ENCODE measurements at places on chromosomes 4 and X.

DNA sequence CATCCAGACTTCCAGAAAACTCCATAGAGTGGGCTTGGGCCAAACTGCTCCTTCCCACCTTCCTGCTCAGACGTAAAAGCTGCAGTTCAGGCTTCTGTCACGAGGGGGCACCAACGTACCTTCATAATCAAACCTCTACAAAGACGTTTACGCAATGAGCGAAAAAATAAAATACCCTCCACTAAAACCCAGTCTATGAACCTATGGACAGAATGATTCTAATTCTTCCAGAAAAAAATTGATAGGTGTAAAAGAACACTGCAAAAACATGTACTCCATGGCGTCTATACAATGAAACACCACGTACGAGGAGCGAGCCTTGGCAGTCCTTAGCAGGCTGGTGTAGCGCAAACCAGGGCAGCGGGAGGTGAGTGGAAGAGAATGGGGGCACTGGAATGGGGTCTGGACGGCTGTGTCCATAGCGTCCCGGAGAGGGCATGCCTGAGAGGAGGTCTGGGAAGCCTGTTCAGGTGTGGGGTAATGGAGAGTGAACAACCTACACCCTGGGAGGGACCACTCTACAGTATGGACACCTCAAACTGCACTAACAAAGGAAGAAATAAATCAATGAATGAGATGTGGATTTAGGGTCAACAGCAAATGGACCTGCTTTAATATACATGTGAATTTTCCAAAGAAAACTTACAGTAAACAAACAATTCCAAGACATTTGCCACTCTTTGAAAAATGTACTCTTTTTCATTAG lies 14.4 kb upstream of the RAB40A start:
- DNase-seq = peak; percentile 47

DNA sequence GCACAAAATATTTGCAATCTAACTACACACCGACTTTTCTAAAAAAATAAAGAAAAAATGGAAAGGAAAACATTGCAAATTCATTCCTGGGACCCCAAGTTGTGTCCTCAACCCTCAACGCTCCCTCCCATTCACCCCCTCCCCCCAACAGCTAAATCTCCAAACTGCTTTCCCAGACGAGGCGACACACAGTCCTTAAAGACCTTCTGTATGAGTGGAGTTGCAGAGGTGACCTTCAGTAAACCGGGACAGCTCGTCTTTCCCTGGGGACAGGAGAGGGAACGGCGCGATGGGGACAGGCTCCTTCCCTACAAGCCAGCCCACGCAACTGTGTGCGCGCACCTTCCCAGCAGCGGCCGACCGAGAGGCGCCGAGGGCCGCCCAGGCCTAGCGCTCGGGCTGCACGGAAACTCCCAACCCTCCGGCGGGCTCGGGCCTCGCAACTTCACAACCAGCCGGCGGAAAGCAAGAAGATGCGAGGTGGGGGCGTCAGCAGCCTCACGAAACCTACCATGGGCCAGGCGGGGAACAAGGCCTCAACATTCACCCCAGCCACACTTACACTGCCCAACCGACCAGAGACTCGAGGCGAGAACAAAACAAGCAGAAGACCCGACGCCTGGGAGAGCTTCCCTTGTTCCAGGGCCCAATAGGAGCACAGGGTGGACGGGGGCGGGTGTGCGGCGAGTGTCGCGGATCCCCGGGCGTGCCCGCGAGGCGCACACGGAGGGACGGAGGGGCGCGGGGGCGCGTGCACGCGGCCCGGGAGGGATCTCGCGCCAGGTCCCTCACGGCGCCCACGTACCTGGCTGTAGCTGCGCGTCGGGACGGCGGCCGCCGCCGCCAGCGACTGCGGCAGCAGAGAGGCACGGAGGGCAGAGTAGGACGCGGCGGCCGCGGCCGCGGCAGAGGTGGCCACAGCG lies 763 bp downstream of the GRSF1 start:
- DNase-seq = peak; percentile 68

- DNase-seq = no peak
Measured at GRCh38 chr4:8919651-8920288, 48.1 kb upstream of the HMX1 start.

- DNase-seq = no peak
Measured at GRCh38 chr4:112978691-112979472, 70.6 kb upstream of the ANK2 start.

GRCh38 chr4:88078579-88078978 lies 71.1 kb downstream of the PKD2 start:
- no peak for DNase-seq

DNA sequence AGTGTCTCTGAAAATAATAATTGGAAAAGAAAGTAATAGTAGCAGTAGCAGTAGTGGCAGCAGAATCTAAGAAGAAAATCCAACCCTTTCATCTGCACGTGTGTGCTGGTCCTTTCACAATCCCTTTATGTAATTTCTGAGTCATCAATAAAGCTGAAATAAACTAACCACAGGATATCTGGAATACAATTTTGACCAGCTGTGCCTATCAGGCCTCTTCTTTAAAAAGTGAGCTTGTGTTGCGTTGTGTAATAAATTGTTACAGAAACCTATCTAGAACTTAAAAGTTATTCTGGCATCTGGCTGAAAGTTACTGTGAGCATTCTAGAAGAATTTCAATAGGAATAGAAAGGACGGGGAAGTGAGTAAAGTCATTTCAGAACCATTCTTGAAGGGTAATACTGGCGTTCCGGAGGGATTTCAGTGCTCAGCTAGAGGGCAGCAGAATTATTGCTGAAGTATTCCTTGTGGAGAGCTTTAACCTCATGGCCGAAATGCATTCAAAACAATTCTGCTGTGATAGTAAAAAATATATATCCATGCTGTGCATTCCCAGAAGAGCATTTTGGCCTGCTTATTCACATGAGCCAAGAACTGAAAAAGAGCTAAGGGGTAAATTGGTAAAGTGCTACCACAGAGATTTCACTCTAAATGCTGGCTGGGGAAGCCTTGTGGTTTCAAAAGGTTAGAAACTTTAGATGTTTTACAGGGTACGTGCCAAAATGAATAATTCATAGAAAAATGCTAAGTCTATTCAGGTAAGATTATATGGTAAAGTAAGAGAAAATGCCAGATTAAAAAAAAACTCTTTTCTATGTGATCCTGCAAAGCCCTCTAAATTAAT lies 260.6 kb downstream of the NKX6-1 start:
- no peak for DNase-seq

DNA sequence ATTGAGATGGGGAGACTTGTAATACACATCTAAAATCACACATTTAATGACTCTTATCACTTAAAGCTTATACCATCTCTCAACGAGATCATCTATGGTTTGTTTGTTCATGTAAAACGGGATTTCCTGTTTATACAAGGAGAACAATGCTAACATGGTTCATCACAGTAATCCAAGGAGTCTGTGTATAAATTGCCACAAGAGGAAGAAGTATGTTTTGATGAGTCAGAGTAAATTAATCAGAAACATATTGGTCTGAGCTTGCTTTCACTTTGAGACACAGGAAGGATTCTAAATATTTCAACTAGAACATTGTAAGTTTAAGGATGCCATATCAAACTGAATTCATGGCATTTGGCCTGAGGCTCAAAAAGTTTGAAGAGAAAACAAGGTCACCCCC lies 594.1 kb downstream of the GLUD2 start:
- no peak for DNase-seq

GRCh38 chr4:156295676-156296195 lies 342.1 kb upstream of the CTSO start:
- DNase-seq = no peak

DNA sequence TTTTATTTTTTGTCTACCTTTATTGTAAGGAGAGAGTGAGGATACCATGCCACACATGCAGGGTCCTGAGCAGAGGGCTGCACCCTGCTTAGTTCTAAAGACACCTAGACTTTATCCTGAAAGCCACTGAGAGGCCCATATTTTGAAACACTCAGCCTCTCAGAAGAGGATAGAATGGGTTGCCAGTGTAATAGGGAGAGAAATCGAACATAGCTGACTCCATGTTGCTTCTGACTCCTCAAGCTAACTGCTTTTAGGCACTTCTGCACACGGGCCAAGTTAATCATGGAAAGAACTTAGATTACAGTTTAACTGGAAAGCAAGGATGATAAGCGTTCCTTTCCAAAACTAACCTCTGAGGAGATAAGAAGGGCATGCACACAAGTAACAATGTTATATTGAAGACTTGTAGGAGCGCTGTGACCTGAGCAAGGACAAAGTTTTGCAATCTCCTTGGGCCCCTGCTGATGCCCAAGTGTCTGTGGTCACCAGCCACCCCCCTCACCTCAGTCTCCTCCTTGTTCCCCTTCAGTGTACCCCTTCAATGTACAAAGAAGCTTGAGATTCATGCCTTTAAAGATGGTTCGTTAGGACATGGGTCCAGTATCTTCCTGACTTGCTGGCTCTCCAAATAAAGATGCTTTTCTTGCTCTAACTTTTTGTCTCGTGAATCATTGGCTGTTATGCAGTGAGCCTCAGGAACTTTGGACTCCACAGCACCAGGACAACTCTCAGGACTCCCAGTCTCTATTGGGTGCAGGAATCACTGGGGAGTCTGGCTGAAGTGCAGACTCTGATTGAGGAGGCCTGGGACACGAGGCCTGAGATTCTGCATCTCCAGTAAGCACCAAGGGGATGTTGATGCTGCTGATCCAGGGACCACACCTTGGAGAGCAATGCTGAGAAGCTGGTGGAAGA lies 25.4 kb upstream of the CD99 start:
- no peak for DNase-seq

DNA sequence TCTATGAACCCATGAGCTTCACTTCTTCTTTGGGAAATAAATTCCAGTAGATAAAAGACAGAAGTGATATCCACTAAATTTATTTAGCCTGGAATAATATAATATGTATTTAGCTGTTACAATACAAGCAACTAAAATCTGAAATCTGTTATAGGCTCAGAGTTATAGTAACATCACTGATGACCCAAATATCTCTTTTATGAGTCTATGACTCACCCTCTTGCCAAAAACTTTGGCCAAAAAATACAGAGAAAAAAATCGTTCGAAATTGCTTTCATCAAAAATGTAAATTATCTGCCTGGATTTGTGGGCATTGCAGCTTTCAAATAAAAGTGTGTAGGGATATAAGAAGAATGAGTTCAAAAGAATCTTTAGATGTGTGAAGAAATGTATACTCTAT lies 89.4 kb upstream of the DKK2 start:
- no peak for DNase-seq

GRCh38 chr4:25908491-25908901 lies 5.5 kb upstream of the SMIM20 start:
- no peak for DNase-seq

GRCh38 chr4:89119836-89120235 lies 8.5 kb downstream of the TIGD2 start:
- no peak for DNase-seq

DNA sequence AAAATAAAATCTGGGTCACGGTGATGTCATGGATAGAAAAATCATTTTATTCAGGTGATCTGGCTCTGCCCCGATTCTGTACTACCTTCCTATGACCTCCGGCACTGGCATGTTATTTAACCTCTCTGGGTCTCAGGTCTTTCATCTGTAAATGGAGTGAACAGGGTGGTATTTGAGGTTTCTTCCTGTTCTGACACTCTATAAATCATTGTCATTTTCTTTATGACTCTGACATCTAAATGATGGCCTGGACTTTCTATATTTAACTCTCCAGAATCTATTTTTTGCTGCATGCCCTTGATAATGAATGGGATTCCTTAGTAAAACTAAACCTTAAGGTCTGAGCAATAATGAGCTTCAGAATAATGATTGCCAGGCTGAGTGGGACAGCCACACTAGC lies 422.0 kb upstream of the CNKSR2 start:
- no peak for DNase-seq

DNA sequence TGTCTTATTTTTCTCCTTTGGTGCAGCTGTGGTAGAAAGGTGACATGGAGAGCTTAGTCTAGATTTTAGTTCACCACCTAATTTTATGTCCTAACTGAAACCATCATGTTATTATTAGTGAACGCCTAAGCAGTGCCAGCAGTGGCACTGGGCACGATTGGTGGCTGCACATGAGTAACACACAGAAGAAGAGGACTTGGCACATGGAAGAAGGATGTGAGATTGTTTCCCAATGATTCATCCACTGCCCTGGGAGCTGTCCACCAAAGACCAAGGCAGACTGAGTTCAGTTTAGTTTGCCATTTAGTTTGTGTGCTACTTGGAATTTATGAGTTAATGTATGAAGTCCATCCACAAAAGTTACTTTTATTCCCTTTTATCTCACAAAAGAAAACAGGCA lies 68.1 kb upstream of the NAP1L5 start:
- DNase-seq = no peak

DNA sequence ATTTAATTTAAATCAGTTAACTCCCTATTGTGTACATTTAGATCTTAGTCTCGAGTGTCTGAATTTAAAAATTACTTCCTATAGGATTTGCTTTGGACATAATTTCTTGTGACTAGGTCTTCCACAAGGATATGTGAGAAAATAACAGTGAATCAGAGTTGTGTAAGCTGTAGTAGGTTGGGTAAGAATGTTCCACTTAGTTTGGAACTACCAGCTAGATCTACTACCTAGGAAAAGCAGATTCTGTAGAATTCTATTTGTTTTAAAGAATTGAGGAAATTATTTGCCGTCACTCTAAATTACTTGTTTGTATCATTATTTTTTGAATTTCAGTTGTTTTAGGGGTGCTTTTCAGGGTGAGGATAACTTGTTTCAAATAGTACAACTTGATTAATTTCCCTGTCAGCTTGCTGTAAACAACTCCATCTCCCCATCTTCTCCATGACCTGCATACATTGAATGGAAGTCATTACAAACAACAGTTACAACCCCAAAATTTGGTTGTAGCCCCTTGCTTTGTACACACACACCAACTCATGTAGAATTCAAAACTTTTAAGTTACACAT lies 1.3 kb downstream of the MTHFD2L start:
- DNase-seq = peak; percentile 2

DNA sequence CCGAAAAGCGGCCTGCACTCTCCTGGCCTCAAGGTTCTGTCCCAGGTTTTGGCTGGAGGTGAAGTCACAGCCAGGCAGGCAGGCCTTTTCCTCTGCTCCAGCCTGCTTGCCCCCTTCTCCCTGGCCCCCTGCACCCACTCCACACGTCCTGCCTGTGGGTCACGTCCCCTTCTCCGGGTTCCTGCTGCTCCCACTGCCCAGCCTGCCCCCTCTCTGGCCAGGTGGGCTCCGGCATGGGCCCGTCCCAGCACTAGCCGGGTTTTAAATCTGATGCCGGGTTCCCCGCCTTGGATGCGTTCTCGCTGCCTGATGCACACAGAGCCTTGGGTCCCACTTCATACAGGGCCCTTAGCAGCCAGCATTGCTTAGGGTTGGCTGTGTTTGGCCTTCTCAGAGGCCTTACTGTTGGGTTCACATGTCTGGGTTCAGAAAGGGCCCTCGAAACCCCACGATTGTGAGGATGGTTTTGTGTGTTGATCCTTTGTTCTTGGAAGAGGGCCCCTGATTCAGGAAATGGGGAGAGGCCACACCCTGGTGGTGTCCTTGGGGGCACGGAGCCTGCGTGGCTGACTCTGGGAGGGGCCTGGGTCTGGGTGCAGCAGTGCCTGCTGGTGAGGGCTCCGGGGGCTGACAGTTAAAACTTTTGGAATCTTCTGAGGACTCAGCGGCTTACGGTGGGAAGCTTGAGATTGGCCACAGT lies 6.0 kb downstream of the CPZ start:
- DNase-seq = no peak

Measured in renal cortex interstitium (tissue), 15 donors.